EH (cell line): ENCODE measurements at places on chromosomes 12 and 14.

DNA sequence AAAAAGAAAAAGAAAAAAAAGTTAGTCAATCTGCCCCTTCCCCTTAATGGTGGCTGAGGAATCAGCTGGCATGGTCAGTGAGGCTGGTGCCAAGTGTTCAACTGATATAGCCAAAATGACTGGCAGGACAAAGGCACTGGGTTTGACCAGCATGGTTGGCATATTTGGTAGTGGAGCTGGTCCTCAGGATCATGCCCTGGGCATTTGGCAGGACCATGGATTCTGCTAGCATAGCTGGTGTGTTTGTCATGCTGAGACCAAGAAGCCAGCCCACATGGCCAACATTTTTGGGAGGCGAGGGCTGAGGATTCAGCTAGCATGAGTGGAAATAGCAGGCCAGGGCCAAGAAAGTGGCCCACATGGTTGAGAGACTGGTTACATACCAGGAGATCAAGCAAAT lies 136.5 kb downstream of the FBXL14 start:
- DNase-seq = peak; percentile 97

DNA sequence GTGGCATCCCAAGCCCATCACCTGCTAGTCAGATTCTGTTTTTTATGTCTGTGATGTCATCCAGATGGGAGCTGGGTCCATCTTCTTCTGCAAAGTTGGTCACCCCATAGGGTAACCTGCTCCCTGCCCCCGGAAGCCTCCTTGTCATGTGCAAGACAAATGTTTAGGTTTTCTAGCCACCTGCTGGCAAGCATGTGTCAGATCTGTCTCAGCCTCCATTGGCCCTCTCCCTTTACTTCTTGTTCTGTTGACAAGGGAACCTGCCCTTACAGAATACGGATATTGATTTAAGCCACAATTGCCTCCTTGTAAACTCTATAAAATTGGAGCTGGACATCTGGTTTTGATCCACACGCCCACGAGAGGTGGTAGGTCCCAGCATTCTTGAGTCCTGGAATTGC lies 7.5 kb downstream of the NTF3 start:
- peak; percentile 12 for DNase-seq

DNA sequence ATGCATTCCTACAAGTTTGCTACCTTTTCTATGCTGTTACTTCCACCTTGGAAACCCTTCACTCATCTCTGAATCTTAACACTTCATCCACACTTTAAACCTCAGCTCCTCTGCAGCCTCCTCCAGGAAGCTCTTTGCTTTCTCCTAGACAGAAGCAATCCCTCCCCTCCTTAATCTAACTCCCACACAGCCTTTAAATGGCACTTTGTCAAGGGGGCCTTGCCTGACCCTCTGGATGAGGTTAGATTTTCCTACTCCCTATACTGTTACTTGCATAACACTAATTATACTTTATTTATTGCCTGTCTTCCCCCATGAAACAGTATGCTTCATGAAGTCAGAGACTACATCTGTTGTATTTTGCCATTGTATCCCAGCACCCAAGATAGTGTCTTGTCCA lies 394.6 kb downstream of the MED13L start:
- DNase-seq = no peak

DNA sequence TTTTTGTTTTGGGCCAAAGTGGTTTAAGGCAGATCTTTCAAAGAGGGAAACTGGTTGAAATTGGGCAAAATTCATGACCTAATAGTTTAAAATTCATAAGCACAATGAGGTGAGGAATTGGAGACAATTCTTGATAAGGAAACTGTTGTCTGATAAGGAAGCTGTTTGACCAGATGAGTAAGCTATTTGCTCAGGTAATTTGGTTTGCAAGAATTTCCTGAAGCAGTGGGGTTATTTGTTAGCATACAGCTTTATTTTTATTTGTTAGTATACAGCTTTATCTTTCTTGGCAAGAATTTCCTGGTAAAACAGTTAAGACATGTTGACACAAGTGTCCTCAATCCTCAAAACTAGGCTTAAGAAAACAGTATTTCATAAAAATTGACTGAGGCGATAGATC lies 559.0 kb downstream of the GALC start:
- DNase-seq = no peak

DNA sequence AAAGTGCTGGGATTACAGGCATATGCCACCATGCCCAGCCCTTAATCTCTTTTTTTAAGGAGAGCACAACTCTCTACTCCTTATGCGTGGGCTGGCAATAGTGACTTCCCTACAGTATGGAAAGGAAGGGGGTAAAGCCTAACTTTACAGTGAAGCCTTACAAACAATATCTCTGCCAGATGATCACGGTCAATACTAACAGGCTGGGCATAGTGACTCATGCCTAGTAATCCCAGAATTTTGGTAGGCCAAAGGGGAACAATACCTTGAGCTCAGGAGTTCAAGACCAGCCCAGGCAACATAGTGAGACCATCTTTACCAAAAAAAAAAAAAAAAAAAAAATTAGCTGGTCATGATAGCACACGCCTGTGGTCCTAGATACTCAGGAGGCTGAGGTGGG lies 5.6 kb downstream of the PYM1 start:
- DNase-seq = no peak

DNA sequence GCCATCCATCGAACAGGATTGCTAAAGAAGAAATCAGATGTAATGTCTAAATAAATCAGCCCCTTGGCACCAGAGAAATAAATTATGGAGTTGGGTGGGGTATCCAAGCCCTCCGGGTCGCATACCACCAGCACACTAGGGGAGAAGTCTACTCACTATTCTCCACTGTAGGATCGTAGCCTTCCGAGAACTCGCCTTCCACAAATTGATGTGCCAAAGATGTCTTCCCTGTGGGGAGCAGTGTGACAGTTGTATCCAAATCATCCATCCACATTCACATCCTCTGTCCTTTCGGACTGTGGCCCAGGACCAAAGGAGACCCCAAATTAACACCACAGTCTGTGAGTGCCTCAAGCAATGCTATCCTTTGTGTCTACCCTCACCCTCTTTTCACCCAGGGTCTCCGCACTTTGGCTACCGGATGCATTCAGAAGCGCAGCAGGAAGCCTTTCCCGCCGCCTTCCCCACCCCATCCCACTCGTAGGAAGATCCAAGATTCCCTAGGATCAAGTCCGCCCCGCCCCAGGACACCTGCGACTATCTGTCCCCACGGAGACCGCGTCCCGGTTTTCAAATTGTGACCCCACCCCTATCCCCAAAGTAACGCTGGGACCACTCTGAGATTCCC lies 786 bp downstream of the RHEBL1 start:
- no peak for DNase-seq

- DNase-seq = no peak
Measured at GRCh38 chr14:103116636-103117035, 6.6 kb upstream of the TNFAIP2 start.

GRCh38 chr12:89200217-89200616 lies 152.1 kb downstream of the DUSP6 start:
- DNase-seq = no peak

DNA sequence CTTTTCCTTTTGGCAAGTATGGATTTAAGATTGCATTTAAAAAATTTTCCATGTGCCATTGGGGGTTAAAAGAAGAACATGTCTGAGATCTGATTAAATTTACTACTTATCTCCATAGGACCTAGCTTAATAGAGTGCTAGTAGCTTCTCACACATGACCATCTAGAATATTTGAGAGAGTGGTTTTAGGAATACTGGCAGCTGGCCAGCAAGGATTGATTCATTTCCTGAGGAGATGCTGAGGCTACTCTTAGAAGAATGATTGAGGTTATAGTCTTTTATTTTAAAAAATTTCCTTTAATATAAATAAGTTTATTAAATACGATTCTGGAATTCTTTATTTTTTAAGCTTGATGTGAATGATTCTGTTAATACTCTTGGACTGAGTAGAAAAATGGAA lies 56.2 kb downstream of the MIPOL1 start:
- peak; percentile 81 for DNase-seq

- DNase-seq = no peak
Measured at GRCh38 chr12:74111688-74112360, 425.8 kb upstream of the ATXN7L3B start.

GRCh38 chr12:6061660-6062059 lies 62.8 kb downstream of the VWF start:
- DNase-seq = peak; percentile 65

DNA sequence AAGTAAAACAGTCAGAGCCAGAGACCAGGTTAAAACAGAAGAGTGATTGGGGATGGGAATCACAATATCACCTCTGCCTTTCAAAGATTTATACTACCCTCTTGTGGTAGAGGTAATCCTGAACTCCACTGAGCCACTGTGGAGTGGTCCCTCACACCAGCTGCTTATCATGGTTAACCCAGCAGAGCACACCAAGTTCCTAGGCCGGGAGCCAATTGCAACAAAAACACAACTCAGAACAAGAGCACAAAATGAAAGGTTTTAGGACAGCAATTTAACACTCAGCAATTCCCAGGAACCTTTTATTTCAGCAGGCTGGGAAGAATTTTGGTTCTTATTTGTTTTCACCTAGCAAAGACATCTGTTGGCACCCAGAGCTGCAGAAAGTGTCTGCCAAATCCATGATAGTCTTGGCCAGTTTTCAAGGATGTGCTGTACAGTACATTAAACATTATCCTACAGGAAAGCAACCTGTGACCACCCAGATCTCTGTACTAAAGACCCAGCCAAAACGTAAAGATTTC lies 220.5 kb upstream of the ATXN7L3B start:
- DNase-seq = no peak

- DNase-seq = peak; percentile 92
Measured at GRCh38 chr12:94941440-94941862, 62.0 kb downstream of the NDUFA12 start.

GRCh38 chr12:69984241-69984640 lies 159.2 kb downstream of the MYRFL start:
- DNase-seq = peak; percentile 35

DNA sequence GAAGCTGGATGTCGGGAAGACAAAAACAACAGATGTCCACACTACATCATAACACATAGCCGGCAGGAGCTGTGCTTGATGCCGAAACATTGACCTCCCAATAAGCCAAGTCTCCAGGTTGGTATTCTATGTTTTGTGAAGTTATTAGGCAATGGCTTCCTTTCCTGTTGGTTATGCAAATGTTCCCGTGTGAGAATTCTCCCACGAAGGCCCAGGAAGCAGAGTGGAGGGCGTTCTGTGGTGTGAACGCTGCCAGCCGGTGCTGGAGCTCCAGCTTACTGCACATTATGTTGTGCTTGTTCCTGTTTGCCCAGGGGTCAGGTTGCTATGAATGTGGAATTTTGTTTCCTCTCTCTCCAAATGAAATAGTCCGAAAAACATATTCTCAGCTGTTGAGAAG lies 156.4 kb upstream of the HMGA2 start:
- no peak for DNase-seq

- no peak for DNase-seq
Measured at GRCh38 chr14:90040411-90040810, 21.4 kb upstream of the KCNK13 start.

DNA sequence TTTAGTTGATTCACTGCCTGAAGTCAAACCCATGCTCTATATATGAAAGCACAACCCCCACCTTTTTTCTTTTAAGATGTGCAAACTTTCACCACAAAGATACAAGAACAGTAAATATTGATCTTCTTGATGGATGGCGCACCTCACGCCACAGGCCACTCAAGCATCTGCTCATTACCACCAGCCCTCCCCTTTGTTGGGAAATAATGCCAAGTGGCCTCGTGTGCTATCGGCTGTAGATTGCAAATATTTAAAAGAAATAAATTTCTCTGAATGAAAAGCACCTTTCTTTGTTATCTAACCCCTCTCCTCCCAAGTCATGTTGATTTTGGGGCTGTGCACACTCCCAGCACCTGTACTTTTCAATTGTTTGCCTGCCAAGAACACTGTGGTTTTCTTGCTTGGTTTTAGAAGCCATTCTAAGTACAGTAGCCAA lies 122.7 kb downstream of the C12orf42 start:
- DNase-seq = no peak

GRCh38 chr14:32310876-32311275 lies 18.2 kb upstream of the AKAP6 start:
- DNase-seq = no peak

DNA sequence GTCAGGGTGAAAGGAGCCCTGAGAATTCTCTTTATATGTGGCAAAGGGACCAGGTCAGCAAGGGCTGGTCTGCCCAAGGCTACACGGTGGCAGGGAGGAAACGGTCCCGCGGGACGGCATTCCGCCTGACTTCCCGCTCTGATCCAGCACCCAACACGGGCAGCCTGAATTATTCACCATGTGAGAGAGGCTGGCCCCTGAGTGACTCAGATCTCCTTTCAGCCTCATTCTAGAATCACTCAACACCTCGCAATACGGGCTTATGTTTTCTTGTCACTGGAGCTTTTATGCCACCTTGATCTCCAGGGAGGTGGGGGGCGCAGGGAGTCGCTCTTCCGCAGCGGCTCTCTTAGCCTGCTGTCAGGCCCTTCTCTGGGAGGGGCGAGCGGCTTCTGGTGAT lies 8.5 kb downstream of the LRTM2 start:
- DNase-seq = no peak

- DNase-seq = no peak
Measured at GRCh38 chr12:98370976-98371375, 144.4 kb upstream of the TMPO start.

DNA sequence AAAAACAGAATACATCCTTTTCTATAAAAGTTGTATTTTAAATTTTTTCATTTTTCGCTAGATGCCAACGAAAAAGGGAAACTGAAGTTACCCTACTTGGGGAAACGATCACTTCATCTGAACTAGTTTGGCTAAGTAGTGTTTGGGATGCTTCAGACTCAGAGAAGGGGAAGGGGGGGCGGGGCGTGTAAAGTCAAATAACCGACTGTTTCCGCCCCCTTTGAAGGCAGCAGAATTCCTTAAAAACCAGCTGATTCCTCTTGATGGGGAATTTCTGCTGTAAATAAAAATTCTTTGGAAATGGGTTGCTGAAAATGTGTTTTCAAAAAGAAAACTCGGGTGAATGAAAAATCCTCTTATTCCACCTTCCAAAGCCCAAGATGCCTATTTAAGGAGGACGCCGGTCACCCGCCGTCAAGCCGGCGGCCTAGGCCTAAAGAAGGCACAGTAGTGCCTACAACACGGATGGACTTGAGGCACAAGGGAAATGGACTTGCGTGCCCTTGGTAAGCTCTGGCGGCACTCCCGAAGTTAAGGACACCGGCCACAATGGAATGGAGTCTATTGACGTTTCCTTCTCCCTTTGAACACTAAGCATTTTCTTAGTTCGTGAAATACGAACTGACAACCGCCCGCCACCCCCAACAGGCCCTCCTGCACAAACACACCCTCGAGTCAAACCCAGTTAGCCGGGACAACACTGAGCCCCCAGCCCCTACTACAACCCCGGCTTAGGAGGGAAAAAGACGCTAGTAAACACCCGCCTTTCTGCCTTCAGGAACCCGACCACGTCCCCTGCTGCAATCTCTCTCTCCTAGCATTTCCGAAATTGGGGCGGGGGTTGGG lies 1.9 kb downstream of the ATXN2 start:
- DNase-seq = peak; percentile 78

GRCh38 chr14:91653451-91653850 lies 78.4 kb downstream of the CATSPERB start:
- DNase-seq = no peak

DNA sequence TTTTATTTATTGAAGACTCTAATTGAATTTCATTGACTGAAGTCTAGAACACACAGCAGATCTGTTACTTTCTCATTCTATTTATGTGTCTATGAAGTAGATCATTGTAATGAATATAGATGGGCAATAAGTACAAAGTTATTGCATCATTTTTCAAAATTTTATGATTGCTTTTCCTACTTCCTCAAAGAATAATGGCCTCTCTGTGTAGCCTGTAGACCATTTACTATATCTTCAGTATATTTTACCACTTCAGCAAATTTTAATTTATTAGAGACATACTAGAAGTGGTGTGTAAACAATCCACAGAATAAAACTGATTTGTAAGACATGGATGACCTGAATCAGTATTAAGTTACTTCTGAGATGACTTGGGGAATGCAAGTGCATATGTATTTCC lies 291.7 kb upstream of the FAR2 start:
- DNase-seq = no peak

GRCh38 chr14:22460461-22461195 lies 128.4 kb downstream of the DAD1 start:
- no peak for DNase-seq
